ENCODE measurements at places on chromosomes 5 and 9.

DNA sequence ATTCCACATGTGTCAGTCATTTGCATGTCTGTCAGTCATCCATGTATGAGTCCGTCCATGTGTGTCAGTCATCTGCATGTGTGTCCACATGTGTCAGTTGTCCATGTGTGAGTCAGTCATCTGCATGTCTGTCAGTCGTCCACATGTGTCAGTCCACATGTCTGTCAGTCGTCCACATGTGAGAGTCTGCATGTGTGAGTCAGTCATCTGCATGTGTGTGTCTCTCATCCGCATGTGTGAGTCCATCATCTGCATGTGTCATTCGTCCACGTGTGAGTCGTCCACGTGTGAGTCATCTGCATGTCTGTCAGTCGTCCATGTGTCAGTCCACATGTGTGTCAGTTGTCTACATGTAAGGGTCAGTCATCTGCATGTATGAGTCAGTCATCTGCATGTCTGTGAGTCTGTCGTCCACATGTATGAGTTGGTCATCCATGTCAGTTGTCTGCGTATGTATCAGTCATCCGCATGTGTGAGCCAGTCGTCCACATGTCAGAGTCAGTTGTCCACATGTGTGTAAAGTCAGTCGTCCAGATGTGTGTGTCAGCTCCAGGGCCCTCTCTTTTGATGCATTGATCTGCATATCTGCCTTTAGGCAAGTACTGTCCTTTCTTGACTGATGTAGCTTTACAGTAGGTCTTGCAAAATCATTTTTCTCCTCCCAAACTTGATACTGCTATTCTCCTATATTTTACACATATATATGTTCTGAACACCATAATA is 72.5 kb upstream of the CACNA1B start:
- no peak for DNase-seq

DNA sequence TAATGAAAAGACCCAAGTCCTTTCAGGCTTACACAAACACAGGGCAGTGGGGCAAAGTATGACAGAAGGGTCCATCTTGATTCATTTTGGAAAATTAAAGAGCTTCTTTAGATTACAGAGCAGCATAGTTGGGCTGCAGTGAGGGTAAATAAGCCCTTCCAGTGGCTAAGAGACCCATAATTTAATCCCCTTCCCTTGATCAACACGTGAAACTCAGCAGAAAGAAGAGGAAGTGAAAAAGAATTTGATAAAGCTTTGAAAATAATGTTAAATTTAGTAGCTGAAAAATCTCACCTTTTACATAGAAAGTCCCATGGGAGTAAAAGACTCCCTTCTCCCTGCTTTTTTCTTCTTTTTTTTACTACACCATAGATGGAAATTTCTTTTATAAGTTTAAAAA is 87.6 kb downstream of the FREM1 start:
- DNase-seq: no peak

DNA sequence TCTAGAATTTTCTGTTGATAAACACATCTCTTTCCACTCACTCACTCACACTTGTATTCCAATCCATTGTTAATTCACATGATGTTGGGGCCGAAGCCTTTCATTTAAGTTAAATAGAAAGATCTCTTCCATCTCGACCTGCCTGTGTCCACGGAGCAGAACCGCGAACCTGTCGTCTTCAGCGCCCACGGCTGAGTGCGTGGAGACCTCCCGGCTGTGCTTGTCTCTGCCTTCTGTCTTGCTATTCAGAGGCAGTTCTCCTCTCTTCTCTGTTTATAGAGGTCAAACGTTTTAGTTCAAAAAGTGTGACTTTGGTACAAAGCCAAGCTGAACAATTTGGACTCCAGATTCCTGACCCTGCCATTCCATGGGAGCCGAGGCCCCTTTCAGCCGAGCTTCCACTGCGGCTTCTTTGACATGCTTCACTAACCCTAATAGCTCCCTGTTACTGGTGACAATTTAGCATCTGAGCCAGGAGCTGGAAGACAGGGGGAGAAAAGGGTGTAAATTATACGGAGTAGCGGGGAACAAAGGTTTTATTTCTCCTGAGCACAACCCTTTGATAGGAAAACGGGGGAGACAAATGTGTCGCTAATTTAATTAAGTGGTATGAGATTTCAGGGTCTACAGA is 314.4 kb upstream of the IRX4 start:
- no peak for DNase-seq

DNA sequence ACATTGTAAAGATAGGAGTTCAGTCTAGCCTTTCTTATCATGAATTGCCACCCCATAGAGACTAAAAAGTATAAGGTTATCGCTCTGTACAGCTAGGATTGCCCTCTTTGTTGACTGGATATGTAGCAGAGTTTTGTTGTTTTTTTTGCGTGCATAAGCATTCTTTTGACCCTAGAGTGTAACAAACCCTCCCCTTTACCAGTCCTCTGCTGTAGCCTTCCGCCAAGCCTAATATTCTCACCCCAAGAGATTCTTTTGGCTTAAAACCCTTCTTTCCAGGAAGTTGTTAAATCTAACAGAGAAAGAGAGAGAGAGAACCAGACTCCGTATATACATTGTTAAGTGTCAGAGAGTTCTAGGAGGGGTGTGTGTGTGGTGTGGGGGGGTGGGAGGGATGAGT is 113.9 kb downstream of the FGF1 start:
- DNase-seq: no peak

- no peak for DNase-seq
These were observed 235.5 kb downstream of the FANCC start for GRCh38 chr9:95081998-95082397.

GRCh38 chr5:400282-401145 is 42.5 kb upstream of the EXOC3 start:
- no peak for DNase-seq

DNA sequence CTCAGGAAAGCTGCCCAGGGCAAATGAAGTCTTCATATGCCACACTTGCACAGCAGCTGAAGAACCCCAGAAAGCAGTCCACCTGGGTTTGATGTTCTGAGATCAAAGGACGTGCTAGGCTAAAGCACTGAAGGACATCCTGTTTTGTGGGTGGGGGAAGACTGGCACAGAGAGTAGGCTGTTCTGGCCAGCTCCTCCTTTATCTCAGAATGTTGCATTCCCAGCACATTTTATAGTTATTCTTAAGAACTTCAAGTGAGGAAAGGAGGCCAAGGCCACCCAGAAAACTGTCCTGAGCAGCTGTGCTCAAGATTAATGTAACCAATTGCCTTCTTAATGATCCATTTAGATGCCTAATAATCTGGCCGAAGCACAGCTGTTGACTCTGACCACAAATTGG is 10.9 kb downstream of the SHOC1 start:
- DNase-seq: no peak

DNA sequence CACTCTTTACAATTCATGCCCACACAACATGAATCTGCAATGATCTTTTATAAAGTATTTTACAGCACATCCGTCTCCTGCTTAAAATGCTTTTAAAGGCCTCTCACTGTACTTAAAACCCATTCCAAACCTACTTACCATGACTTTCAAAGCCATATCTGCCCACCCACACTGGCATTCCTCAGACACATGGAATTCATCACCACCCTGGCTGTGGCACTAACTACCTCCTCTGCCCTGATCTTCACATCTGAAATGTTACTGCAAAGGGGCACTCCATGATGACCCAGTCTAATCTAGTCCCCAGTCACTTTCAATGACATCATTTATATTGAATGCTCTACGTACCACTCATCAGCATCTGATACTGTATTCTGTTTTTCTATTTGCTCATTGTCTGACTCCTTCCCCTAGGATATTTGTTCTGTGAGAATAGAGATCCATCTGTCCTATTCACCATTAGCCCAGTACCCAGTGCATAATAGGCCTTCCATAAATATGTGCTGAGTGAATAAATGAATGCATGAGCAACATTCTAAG is 193.2 kb upstream of the KIF2A start:
- no peak for DNase-seq

DNA sequence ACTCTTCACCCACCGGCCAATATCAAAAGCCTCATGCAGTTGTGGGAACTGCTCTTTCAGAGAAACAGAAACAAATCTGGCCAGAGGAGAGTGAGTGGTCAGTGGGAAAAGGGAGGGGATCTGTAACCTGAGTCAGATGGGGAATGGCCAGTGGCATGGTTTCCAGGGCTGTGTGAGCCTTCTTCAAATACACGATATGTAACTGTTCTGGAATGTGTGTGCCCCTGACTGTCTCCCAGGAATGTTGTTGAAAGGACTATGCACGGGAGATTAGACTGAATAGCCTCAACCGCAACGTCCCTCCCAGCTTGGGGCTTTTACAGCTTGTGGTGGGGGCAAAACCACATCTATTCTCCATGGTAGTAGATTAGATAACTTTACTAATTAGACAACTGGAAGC is 60.8 kb downstream of the SH3TC2 start:
- no peak for DNase-seq

GRCh38 chr5:177183766-177184360 is 50.3 kb downstream of the NSD1 start:
- no peak for DNase-seq

GRCh38 chr5:179054036-179054785 is 6.0 kb upstream of the ZNF354C start:
- DNase-seq: no peak

GRCh38 chr5:140607031-140607430 is 25.9 kb downstream of the CD14 start:
- no peak for DNase-seq

GRCh38 chr9:112443636-112444035 is 43.0 kb upstream of the KIAA1958 start:
- no peak for DNase-seq

- no peak for DNase-seq
These were observed 304.7 kb upstream of the KLF4 start for GRCh38 chr9:107794259-107794658.

DNA sequence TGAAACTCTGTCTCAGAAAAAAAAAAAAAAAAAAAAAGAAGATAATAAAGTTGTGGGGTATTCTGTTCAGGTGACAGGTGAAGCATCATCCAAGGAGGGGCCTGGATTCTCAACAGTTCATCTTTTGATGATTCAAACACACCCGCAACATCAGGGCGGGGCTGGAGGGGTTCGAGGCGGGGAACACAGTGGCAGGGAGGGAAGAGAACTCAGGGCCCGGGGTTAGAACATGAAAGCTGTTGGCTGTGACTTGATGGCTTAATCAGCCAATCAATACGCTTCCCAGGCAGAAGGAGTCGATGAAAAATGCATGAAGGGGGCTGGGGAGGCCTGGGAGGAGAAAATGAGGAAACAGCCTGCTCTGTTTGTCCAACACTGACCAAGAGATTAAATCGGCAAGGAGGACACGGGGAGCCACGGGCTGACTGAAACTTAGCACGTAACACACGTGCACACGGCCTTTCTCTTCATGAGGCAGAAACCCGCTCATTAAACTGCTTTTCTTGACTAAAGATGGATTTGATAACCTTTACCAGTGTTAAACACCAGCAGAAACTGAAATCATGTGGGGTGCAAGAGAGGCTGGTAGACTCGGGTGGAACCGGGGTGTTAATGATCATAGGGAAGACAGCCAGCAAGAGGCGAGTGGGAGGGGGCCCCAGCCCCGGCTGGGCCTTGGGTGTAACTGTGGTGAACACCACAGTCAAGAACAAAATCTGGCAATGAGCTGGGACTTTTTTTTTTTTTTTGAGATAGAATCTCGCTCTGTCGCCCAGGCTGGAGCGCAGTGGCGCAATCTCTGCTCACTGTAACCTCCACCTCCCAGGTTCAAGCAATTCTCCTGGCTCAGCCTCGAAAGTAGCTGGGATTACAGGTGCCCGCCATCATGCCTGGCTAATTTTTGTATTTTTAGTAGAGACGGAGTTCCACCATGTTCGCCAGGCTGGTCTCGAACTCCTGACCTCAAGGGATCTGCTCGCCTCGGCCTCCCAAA is 105.7 kb upstream of the RAPGEF1 start:
- no peak for DNase-seq

DNA sequence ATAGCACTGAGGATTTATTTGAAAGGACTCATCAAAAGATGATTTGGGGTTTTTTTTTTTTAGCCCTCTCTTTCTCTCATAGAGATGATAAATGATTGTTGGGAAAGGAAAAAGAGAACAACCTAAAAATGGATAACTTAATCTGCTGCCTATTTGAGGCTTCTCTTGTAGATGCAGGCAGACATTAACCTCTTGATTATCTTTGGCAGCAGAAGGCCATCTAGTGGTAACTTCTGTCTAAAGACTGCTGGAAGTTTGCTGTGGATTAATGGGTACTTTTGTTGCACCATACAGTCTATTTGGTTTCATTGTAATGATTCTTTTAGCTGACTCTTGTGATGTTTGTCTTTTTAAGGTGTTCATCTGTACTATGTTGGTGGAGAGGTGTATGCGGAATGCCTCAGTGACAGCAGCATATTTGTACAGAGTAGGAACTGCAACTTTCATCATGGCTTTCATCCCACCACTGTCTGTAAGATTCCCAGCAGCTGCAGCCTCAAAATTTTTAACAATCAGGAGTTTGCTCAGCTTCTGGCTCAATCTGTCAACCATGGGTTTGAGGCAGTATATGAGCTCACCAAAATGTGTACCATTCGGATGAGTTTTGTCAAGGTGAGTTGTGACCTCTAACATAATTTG is 18.8 kb downstream of the SMIM32 start:
- no peak for DNase-seq

DNA sequence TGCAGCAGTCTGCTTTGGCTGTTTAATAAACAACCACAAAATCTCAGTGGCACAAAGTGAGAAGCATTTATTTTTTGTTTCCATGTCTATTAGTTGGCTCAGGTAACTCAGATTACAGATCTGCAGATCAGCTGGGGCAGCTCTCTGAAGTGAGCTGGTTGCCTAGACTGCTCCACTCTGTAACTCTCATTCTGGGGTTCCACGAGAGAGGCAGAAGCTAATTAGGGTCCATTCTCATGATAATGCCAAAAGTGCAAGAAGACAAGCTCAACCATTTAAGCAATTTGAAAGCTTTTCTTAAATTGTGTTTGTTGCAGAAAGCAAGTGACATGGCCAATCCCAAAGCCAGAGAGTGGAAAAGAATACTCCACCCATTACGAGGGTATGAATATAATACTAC is 13.2 kb downstream of the MEIKIN start:
- no peak for DNase-seq

GRCh38 chr5:169710675-169711074 is 73.6 kb downstream of the DOCK2 start:
- DNase-seq: no peak

- no peak for DNase-seq
These were observed 57.5 kb downstream of the TAF11L14 start for GRCh38 chr5:17691762-17692161.

DNA sequence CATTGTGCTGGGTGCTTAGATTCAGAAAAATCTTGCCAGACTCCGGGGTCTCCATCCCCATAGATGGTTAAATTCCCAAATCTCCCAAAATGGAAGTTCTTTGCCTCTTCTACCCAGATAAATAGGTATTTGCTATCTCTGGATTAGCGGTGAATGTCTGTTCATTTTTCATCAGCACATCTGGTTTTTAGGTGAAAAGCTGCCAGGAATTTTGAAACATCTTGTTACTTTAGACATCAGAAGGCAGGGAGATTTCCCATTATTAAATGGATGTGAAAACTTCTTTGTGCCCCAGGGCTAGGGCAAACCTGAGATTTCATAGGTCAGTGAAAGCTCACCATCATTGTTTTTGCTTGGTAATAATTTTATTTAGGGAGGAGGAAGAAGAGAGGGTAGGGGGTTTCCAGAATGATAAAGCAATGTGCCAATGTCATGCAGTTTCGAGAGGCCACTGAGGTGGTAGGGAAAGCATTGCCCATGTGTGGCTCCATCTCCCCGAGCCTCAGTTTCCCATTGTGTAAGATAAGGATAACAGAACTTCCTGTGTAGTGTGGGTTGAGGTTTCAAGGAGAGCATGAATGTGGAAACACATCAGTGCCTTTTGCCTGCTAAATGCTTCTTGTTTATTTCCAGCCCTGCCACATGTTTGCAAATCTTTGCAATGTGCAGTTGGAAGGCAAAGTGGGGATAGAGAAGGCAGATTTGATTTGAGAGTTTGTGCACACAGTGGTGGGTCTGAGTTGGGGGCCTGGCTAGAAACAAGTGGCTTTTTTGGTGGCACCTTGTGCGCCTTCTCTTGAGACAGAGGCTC is 147.2 kb upstream of the KLF4 start:
- no peak for DNase-seq

All from left forelimb (tissue), 1 donor.